ENCODE measurements at places on chromosomes 3 and 15.

- no peak for DNase-seq
Observed at GRCh38 chr3:119637679-119638477, 22.5 kb downstream of the POPDC2 start.

- no peak for DNase-seq
Observed at GRCh38 chr15:29143909-29144635, 125.5 kb downstream of the NSMCE3 start.

- DNase-seq, result peak; percentile 30
Observed at GRCh38 chr3:33096093-33096868, 665 bp downstream of the GLB1 start.

DNA sequence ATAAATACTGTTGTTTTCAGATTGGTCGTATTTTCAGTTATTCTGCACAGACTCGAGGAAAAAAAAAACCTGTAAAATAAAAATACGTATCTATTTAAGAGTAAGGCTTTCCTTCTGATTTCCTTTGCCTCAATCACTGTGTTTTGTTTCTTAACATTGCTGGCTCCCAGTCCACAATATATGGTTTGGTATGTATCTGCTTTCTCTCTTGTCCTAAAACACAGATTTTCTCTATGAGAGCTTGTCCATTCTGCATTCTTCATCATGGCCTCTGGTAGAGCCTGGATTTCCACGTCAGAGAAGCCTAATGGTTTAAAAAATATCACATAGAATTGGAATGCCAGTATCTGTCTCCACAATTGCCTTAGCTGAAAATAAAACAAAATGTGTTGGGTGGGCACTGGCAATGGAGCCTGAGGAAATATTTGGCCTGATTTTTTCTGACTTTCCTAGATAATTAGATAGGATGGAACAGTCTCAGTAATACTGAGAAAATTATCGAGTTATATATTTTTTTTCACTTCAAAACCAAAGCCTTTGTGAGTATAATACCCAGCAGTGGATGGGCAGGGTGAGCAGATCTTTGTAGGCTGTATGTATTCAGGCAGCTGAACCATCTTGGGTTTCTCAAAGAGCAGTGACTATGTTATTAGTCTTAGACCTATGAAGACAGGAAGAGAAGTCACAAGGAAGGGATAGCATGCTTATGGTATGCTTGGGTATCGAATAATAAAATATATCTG is 1.9 kb downstream of the CD200 start:
- no peak for DNase-seq

DNA sequence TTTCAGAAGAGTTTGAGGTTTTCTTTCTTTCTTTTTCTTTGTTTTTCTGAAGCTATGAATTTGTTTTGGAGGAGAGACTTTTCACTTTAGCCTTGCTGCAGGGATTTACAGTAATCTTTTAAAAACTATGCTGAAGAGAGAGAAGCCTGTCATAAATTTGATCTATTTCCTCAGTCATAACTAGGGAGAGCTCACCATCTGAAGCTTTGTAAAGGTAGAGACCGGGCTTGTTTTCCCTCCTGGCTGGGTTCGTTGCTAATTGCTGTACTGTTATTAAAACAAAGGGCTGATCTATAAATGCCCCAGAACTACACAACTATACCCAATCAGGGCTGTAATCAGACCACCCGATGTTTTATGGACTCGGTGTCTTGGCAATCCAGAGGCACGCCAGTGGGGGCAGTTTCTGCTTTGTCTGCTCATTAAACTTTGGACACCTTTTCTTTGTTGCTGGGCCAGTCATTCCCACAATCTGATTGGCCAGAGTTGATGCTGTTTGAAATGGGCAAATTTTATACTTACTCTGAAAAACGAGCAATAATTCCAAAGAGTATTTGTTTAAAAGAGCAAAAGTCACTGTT is 164.3 kb downstream of the CACNA1D start:
- DNase-seq, result no peak

- no peak for DNase-seq
Observed at GRCh38 chr3:171806200-171807128, 3.8 kb downstream of the PLD1 start.

DNA sequence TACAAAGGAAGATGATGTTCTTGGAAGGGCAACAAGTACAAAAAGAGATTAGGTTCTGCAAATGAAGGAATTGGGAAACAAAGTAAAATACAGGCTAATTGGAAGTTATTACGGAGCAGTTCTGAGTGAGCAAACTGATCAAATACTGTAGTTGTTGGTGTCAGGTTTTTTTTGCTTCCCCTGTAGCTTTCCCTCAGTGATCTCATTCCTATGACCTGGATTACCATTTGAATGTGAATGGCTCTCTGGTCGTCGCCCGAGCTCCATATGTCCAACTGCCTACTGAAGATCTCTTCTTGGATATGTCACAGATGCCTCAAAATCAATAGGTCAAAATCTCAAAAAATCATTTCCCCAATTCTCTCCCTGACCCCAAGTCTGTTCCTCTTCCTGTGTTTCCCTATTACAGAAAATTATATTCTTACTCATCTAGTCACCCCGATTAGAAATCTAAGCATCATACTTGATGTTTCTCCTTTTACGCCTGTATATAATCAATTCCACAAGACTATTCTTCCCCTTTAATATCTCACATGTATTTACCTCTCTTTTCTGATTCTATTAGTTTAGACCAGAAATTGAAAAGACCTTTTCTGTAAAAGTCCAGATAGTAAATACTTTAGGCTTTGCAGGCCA is 29.0 kb downstream of the GOLM2 start:
- no peak for DNase-seq

DNA sequence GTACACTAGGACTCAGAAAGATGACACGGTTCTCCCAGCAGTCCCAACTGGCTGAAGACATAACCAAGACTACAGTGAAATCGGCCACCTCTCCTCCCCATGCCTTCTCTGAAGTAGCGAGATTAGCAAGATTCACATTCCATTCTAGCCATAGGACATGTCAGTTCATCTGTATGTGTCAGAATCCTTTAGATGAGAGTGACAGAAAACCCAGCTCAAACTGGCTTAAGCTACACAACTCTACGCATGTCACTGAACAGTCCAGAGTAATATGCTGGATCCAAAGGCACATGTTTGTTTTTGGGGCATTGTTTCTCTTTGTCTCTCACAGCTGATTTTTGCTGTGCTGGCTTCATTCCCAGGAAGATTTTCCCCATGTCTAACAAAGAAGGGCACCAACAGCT is 75.8 kb downstream of the RARB start:
- no peak for DNase-seq

DNA sequence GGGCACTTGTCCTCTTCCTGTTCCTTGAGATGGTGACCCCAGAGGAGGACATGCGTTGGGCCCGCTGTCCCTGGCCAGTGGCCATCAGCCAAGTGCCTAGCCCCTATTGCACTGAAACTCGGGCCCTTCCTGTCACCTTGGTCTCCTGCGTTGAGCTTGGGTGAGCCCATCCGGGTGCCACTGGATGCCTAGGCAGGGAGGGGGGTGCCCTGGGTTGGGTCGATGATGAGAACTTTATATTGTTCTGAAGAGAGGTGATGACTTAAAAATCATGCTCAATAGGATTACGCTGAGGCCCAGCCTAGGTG is 221.8 kb downstream of the SNRPN start:
- DNase-seq, result peak; percentile 3

DNA sequence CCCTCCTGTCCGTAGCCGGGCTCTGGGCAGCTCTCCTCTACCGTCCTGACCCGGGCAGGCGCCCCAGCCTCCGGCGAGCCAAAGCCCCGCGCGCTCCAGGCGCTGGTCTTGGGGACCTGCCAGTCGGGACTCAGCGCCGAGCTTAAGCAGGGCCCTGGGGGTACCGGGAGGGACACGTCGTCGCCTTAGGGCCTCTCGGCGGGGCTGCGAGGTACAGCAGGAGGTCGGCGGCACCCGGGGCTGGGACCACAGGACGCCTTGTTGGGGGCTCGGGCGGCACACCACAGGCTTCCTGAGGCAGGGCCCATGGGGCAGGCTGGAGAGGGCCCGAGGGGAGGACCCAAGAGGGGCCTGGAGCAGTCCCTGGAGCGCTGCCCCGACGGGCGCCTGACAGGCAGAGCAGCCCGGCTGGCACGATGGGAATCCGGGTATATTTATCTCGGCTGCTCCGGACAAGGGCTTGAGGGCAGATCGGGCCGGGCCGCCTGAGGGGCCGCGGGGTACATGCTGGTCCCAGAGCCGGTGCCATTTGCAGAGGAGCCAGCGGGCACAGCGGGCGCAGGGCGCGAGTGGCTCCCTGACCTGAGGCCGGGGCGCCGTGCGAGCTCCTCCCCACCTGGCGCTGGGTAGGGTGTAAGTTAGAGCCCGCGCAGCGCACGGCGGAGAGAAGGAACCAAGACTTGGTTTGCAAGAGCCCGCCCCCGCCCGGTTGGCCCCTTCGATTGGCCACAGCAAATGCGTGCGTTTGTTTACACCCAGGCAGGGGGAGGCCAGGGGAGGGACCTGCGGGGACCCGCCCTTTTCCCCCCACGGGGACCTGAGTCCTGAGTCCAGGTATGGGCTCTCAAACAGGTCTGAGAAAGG is 574 bp downstream of the SLC38A3 start:
- DNase-seq, result peak; percentile 89

DNA sequence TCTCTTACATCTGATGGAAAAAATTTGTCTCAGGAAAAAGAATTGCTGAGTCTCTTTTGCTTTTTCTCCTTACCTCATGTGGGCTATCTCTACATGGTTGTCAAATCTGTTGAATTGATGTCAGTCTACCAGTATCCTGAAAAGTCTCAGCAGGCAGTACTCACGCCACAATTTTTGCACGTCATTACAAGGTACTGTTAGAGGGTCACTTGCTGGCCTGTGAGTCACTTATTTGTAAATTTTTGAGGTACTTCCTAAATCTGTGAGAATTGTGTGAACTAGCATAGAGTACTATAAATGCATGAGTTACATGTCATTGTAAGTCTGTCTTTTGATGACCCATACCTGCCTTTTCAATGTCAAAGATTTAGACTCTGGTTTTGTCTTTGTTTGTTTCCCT is 15.9 kb downstream of the HPS3 start:
- no peak for DNase-seq

GRCh38 chr3:109982201-109982600 is 644.9 kb upstream of the DPPA4 start:
- DNase-seq, result no peak

All from WERI-Rb-1 (cell line).